Activated CD4-positive, alpha-beta T cell treated with anti-CD3 and anti-CD28 coated beads, Interleukin-2, amount 10 ng/mL, durations not matched to agents 24 days and 14 days (primary cell): ENCODE measurements at places on chromosomes 6 and 20. TPM values are rescaled to one million over a fixed set of nuclear protein-coding genes. Genes with fewer than 3 reads are reported as not detected.

DNA sequence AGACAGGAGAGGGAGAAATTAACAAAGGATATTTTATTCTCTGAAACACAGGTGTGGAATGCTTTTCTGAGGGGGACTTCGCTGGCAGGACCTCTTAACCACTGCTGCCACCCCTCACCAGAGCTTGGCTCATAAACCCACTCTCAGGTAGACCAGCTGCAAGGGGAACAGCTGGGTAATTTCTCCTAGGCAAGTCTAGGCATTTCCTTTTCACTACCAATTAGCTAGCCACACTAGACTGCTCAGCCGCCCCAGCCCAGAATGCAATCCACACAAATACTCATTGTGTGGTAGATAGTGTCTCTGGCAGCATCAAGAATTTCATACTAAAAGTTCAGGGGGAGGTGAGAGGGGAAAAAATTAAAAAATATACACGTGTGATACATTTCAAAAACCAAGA, 267.6 kb upstream of the ID4 start:
- no peaks in the 10 kb centered on the region for H3K4me1 ChIP-seq
- no peak for DNase-seq
- no peak overlapping the region for H3K27ac ChIP-seq
- H3K27me3 ChIP-seq, result no peaks in the 10 kb centered on the region

DNA sequence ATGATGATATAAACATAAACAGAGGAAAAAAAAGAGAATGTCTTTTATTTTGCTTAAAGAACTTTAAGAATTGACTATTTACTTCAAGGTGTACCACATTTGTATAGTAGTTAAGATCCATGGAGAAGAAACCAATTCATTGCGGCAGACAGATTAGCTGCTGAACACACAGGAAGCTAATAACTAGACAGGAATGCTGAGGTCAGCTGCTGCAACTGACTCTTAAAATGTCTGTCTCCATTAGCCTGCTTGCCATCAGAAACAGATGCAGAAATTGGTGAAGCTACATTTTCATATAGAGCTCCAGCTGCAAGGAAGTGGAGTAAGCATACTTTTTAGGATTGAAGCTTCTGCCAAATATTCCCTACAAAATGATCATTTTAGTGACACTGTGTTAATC, 939.5 kb downstream of the EPHA7 start:
- H3K36me3 ChIP-seq, result no peaks in the 10 kb centered on the region
- H3K4me3 ChIP-seq, result no peak overlapping the region
- H3K27ac ChIP-seq, result no peak overlapping the region
- H3K27me3 ChIP-seq, result no peaks in the 10 kb centered on the region
- H3K4me1 ChIP-seq, result no peaks in the 10 kb centered on the region

ZC2HC1B gene
- not detected in 2 replicates for total RNA-seq

DEFB132 gene
- not detected in 2 replicates for total RNA-seq

- peaks cover 2% of the 10 kb centered on the region for H3K27me3 ChIP-seq
- DNase-seq, result no peak
- no peak overlapping the region for H3K27ac ChIP-seq
Observed at GRCh38 chr20:60228255-60228654, 270.0 kb downstream of the CDH26 start.

PKIB gene
- not detected in 2 replicates for total RNA-seq

- H3K27me3 ChIP-seq, result no peaks in the 10 kb centered on the region
- peak overlapping the region; percentile 71 for H3K4me3 ChIP-seq
- peaks cover 59% of the 10 kb centered on the region for H3K4me1 ChIP-seq
- peaks cover 77% of the 10 kb centered on the region for H3K36me3 ChIP-seq
Observed at GRCh38 chr6:34241351-34242215, 4.9 kb downstream of the HMGA1 start.

DNA sequence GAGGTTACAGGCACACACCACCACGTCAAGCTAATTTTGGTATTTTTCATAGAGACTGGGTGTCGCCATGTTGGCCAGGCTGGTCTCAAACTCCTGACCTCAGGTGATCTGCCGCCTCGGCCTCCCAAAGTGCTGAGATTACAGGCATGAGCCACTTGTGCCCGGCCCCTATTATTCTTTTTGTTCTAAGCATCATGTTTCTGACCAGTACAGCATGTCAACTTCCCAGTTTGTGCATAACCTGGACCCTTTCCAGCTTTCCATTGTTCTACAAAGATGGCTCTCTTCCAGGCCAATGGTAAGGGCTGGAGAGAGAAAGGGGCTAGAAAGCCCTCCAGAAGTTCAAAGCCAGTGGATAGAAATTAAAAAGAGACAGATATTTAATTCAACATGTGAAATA, 91.3 kb upstream of the TNFAIP3 start:
- no peaks in the 10 kb centered on the region for H3K4me1 ChIP-seq
- no peak overlapping the region for H3K27ac ChIP-seq
- DNase-seq, result no peak
- H3K4me3 ChIP-seq, result no peak overlapping the region
- H3K36me3 ChIP-seq, result peaks cover 1% of the 10 kb centered on the region

DNA sequence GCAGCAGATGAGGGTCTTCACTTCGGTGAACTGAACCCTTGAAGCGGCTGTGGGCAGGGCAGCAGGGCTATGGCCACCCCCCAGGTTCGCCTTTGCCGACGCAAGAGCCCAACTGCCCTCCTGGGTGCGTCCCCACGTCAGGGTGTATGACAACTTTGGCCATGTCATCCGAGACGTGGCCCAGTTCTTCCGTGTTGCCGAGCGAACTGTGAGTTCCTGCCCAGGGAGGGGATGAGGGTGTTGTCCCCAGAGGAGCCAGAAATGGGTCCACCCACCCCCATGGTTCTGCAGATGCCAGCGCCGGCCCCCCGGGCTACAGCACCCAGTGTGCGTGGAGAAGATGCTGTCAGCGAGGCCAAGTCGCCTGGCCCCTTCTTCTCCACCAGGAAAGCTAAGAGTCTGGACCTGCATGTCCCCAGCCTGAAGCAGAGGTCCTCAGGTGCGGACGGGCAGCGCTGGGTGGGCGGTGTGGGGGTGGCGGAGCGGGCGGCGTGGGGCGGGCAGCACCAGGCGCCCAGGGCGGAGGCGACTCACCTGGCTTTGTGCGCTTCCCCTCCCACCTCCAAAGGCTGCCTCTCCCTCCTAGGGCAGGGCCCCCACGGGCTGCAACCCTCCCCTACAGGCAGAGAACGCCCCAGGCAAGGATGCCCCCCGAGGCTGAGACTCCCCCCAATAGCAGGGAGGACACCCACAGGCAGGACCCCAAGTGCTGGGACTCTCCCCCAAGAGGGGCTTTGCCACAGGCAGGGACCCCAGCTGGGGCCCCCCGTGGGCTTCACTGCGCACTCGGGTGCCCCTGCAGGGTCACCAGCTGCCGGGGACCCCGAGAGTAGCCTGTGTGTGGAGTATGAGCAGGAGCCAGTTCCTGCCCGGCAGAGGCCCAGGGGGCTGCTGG, 6.2 kb upstream of the TNFRSF6B start:
- H3K36me3 ChIP-seq, result peaks cover 18% of the 10 kb centered on the region
- H3K27me3 ChIP-seq, result no peaks in the 10 kb centered on the region
- no peak overlapping the region for H3K4me3 ChIP-seq
- H3K4me1 ChIP-seq, result peaks cover 6% of the 10 kb centered on the region
- no peak for DNase-seq
- H3K27ac ChIP-seq, result no peak overlapping the region

NNAT gene
- total RNA-seq, result 0.16 TPM in 1 of 2 replicates, not detected in the other

ARMC12 gene
- total RNA-seq, result 0.58 and 0.64 TPM in 2 replicates

PERP gene
- 4.8 TPM in 2 replicates for total RNA-seq

GRCh38 chr6:121886223-121886830, 450.9 kb downstream of the GJA1 start:
- DNase-seq, result no peak
- H3K27ac ChIP-seq, result no peak overlapping the region
- H3K27me3 ChIP-seq, result no peaks in the 10 kb centered on the region

DNA sequence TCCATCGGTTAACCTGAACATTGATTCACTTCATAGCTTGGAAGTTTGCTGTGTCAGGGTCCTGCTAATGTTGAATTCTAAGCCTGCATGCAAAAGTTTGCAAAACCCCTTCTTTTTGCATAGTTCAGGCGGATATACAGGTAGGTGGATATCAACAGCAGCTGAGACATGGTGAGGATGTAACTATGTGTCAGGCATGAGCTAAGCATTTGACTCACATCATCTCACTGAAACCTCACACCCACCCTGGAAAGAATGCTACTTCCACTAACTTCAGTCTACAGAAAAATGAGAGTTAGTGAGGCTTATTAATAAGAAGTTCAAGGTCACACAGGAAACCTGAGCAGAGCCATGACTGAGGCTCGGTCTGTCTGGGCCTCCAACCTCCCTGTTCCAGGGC, 276.9 kb downstream of the BMP7 start:
- no peak overlapping the region for H3K4me3 ChIP-seq
- H3K27ac ChIP-seq, result no peak overlapping the region
- DNase-seq, result no peak
- H3K27me3 ChIP-seq, result no peaks in the 10 kb centered on the region
- H3K4me1 ChIP-seq, result no peaks in the 10 kb centered on the region
- no peaks in the 10 kb centered on the region for H3K36me3 ChIP-seq

- H3K4me1 ChIP-seq, result peaks cover 6% of the 10 kb centered on the region
- peaks cover 11% of the 10 kb centered on the region for H3K36me3 ChIP-seq
- DNase-seq, result no peak
- H3K27me3 ChIP-seq, result no peaks in the 10 kb centered on the region
- no peak overlapping the region for H3K4me3 ChIP-seq
Observed at GRCh38 chr6:5234874-5235273, 25.9 kb downstream of the LYRM4 start.

GRCh38 chr6:1479601-1480221, 90.3 kb downstream of the FOXF2 start:
- no peaks in the 10 kb centered on the region for H3K4me1 ChIP-seq
- no peak for DNase-seq
- peaks cover 8% of the 10 kb centered on the region for H3K27me3 ChIP-seq
- no peak overlapping the region for H3K4me3 ChIP-seq
- H3K27ac ChIP-seq, result no peak overlapping the region

GRCh38 chr20:49877386-49877921, 37.9 kb downstream of the SPATA2 start:
- H3K4me1 ChIP-seq, result no peaks in the 10 kb centered on the region
- DNase-seq, result no peak
- H3K36me3 ChIP-seq, result peaks cover 38% of the 10 kb centered on the region
- H3K4me3 ChIP-seq, result no peak overlapping the region
- no peaks in the 10 kb centered on the region for H3K27me3 ChIP-seq

CRIP3 gene
- total RNA-seq, result 0.43 and 0.79 TPM in 2 replicates

TRERF1 gene
- 37.0 and 37.3 TPM in 2 replicates for total RNA-seq

DNA sequence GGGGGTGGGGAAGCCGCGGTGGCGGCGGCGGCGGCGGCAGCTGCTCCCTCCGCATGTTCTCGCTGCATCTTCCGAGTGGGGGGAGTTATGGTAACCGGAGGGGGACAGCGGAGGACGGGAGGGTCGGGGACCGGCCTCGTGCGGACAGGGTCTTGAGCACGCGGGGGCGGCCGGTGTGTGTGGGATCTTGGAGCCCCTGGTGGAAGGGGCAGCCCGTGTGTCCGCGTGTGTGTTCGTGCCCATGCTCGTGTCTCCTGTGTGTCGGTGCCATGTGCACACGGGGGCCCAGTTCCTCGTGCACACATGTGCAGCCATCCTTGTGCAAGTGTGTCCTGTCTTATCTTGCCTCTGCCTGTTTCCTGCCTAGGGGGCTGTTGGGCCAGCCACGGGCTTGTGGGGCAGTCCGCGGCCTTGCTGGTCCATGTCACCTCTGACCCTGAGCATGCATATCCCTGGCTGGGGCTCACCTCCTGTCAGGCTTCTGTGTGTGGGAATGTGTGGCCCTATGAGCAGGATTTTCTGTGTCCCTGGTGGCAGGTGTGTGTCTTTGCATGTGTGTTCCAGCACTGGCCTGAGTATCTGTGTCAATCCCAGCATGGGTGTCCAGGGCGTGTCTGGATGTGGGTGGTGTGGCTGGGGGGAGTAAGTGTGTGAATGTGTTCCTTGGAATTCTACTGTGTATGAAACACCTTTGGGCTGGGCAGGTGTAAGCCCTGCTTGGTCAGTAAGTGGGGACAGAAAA, 8.5 kb downstream of the SYNGAP1 start:
- H3K27me3 ChIP-seq, result no peaks in the 10 kb centered on the region
- peaks cover 32% of the 10 kb centered on the region for H3K36me3 ChIP-seq
- peaks cover 77% of the 10 kb centered on the region for H3K4me1 ChIP-seq
- DNase-seq, result peak; percentile 81
- H3K27ac ChIP-seq, result peak overlapping the region; percentile 92

DNA sequence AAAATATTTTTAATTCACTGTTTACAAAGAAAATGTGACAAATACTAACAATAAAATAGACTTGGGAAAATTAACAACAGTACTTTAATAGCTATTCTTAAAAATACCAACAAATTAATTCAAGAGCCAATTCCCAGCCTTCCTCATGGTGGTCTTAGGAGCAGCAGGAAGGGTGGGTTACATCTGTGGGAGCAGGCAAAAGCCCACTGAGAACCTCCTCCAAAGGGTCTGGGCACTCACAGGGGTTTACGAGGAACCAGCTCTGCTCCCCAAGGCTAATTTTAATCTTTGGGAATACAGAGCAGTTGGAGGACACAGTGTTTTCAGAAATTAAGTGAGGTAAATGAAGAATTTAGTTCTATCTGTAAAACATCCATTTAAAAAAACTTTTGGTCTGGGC, 10.2 kb downstream of the SOD2 start:
- no peak overlapping the region for H3K4me3 ChIP-seq
- DNase-seq, result no peak
- no peak overlapping the region for H3K27ac ChIP-seq
- H3K4me1 ChIP-seq, result peaks cover 34% of the 10 kb centered on the region

NKAIN4 gene
- not detected in 2 replicates for total RNA-seq

FGD2 gene
- total RNA-seq, result 0.57 and 0.58 TPM in 2 replicates

PRSS35 gene
- not detected in 2 replicates for total RNA-seq

GSTA2 gene
- total RNA-seq, result not detected in 2 replicates

CD40 gene
- total RNA-seq, result 2.5 and 2.7 TPM in 2 replicates

- no peaks in the 10 kb centered on the region for H3K36me3 ChIP-seq
- H3K27me3 ChIP-seq, result no peaks in the 10 kb centered on the region
- no peak overlapping the region for H3K27ac ChIP-seq
- no peak overlapping the region for H3K4me3 ChIP-seq
Observed at GRCh38 chr20:20694591-20694990, 17.9 kb downstream of the RALGAPA2 start.

GRCh38 chr6:165096868-165097267, 212.5 kb downstream of the C6orf118 start:
- H3K27ac ChIP-seq, result no peak overlapping the region
- H3K27me3 ChIP-seq, result no peaks in the 10 kb centered on the region
- H3K4me3 ChIP-seq, result no peak overlapping the region

DNA sequence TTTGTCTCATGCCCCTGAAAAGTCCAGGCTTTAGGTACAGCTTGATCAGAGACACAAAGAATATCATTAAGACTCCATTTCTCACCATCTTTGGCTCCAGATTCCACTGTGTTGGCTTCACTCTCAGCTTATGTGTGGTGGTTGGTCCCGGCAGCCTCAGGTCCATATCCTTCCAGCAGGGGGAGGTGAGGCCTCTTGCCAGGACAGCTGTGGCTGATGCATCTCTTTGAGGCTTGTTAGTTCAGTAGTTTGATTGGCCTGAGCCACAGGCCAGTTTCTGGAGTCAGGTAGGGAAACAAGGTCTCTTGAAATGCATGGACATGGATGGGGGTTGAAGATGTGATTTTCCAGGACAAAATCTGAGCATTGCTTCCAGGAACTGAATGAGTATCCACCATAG, 62.4 kb downstream of the JAG1 start:
- no peak overlapping the region for H3K4me3 ChIP-seq
- H3K36me3 ChIP-seq, result no peaks in the 10 kb centered on the region
- no peaks in the 10 kb centered on the region for H3K27me3 ChIP-seq
